Mesenteric fat pad (tissue), 1 donor: ENCODE measurements at places on chromosomes 7 and 10.

DNA sequence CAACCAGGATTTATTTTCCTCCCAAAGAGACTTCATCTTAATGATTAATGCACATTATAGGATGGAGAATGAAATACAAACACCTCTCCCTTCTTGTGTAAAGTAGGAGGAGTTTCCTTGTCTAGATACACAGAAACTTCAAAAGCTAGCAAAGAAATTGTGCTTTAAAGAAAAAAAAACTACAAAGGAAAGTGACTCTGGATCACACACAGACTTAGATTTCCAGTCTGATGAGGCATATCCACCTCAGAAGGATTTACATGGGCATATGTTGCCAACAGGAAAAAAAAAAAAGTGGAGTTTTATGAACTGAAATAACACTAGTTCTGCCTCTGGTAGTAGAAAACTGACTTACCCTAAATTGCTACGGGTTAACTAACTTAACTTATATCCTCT lies 449.6 kb downstream of the KCNMA1 start:
- no peak for DNase-seq

DNA sequence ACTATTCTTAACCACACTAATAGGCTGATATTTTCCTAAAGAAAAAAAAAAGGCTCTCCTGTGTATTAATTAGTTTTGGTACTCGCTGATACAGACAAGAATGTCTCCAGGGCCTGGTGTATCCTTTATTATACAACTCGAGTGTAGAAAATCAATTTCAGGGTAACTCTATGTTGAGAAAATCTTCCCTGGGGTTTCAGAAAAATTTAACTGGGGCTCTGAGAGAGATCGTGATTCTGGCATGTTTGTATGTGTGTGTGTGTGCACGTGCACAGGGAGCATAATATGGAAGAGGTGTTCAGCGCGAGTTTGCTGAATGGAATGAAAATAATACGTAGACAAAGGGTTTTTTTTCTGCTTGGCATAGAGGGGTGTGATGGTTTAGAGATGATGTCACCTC lies 496.8 kb downstream of the GPAM start:
- DNase-seq = no peak

DNA sequence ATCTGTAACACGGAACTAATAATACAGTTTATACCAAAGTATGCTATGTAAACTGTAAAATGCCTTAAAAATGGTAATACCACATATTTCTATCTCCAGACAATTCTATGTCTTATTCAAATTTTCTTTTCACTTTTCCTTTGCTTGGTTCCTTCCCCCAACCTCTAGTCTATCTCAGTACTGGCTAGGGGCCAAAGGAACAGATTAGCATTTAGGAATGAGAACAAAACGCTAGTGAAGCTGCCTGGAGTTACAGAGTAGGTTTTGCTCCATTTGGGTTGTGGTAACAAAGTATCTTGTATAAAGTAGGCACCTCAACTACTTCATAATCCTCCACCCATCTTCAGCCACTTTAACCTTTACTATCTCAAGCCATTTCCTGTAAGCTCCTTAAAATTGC lies 94.1 kb downstream of the HBP1 start:
- DNase-seq = no peak

- DNase-seq = no peak
These were observed 35.0 kb upstream of the EIF4H start for GRCh38 chr7:74138945-74139843.
